Spleen (tissue), 13 donors: ENCODE measurements at places on chromosomes 5 and 9. TPM values are rescaled to one million over a fixed set of nuclear protein-coding genes. Genes with fewer than 3 reads are reported as not detected.

The LRRC19 gene
- total RNA-seq: not detected

DNA sequence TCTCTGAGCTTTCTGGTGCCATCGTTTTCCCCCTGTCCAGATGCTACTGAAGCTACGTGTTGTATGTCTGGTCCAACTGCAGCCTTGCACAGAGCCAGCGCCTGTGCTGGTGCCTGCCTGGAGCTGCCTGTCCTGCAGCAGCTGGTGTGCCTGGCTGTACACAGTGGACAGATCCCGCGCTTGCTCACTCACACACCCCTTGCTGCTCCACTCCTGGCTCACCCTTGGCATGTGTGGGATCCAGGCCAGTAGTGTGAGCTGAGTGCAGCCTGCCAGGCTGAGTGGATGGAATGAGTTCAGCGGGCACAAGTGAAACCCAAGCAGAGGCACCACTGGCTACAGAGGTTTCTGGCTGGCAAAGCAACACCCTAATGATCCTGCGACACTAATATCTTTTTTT is 40.4 kb downstream of the FER start:
- no peak for DNase-seq
- H3K27ac ChIP-seq: no peak overlapping the region
- no peak overlapping the region for H3K4me3 ChIP-seq

GRCh38 chr9:99678566-99678965 is 143.1 kb upstream of the NR4A3 start:
- no peak for DNase-seq
- H3K4me1 ChIP-seq: no peaks in the 10 kb centered on the region
- H3K27ac ChIP-seq: no peak overlapping the region
- H3K27me3 ChIP-seq: no peaks in the 10 kb centered on the region
- H3K36me3 ChIP-seq: no peaks in the 10 kb centered on the region
- no peak overlapping the region for H3K4me3 ChIP-seq

The FCHSD1 gene
- 47.4 TPM for total RNA-seq

- H3K4me1 ChIP-seq: no peaks in the 10 kb centered on the region
- H3K27ac ChIP-seq: no peak overlapping the region
- H3K27me3 ChIP-seq: no peaks in the 10 kb centered on the region
- H3K4me3 ChIP-seq: no peak overlapping the region
Observed at GRCh38 chr5:59525957-59526356, 367.6 kb downstream of the PDE4D start.

DNA sequence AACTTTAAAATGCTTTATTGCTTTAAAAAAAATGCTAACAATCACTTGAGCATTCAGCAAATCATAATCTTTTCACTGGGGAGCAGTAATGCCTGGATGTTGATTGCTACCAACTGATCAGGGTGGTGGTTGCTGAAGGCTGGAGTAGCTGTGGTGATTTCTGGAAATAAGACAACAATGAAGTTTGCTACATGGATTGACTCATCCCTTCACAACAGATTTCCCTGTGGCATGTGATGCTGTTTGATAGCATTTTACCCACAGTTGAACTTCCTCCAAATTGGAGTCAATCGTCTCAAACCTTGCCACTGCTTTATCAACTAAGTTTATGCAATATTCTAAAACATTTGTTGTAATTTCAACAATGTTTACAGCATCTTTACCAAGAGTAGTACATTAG is 83.3 kb downstream of the MLLT3 start:
- H3K4me3 ChIP-seq: no peak overlapping the region
- no peak for DNase-seq
- no peak overlapping the region for H3K27ac ChIP-seq
- H3K27me3 ChIP-seq: no peaks in the 10 kb centered on the region
- H3K4me1 ChIP-seq: no peaks in the 10 kb centered on the region

DNA sequence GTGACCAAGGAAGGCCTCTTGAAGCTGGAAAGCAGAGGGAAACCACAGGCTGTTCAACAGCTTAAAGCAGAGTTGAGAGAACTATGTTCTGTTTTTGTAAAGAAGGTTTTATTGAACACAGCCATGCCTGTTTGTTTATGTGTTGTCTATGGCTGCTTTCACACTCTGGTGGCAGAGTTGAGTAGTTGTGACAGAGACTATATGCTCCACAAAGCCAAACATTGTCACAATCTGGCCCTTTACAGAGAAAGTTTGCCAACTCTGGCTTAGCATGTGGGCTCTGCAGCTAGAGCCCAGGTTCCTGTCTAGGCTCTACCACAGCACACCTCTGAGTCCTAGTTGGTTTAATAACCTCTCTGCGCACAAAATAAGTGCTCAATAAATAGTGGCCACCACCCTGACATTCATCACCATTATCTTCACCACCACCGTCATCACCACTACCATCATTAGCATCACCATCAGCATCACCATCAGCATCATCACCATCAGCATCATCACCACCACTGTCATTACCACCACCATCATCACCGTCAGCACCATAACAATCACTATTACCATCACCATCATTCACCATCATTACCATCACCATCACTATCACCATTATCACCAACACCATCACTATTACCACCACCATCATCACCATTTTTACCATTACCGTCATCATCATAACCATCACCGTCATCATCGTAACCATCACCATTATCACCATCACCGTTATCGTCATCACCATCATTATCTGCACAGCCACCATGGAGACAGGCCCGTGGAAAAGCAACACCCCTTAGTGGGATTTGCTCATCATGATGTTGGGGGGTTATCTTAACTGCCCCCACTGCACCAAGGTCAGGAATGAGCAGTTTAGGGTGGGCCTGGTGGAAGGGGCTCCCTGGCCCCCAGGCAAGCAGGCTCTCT is 18.3 kb downstream of the AKNA start:
- H3K4me3 ChIP-seq: no peak overlapping the region
- peaks cover 100% of the 10 kb centered on the region for H3K4me1 ChIP-seq
- peaks cover 49% of the 10 kb centered on the region for H3K36me3 ChIP-seq
- H3K27me3 ChIP-seq: no peaks in the 10 kb centered on the region

DNA sequence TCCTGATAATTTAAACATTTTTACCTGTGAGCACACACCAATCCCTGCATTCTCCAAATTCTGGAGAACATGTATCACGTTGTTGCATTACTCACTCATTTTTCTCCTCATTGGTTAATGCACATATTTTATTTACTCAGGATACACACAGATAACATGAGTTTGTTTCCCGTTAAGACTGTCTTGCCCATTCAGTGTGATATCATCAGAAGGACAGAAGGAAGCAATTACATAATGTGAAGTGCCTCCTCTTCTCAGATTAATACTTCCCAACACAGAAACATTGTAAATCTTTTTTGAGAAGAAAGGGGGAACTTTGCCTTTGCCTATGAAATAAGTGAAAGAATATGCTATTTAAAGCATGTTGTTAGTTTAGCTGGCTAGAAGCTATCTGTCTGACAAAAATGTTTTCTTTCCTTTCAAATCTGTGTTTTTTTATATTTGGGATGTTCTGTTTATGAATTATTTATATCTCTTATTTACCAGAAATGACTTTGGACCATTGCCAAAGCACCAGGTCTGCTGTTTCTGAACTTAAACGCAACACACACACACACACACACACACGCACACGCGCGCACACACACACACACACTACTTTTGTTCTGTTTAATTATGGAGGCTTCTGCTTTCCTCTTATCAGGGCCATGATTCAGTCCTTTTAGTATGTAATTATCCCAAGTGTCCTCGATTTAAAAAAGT is 186.5 kb downstream of the CHSY3 start:
- no peaks in the 10 kb centered on the region for H3K27me3 ChIP-seq
- no peaks in the 10 kb centered on the region for H3K4me1 ChIP-seq
- no peak overlapping the region for H3K27ac ChIP-seq
- no peaks in the 10 kb centered on the region for H3K36me3 ChIP-seq
- no peak overlapping the region for H3K4me3 ChIP-seq

GRCh38 chr5:142680605-142681259 is 5.2 kb downstream of the FGF1 start:
- no peak overlapping the region for H3K4me3 ChIP-seq
- H3K36me3 ChIP-seq: no peaks in the 10 kb centered on the region
- H3K27ac ChIP-seq: no peak overlapping the region
- peaks cover 12% of the 10 kb centered on the region for H3K4me1 ChIP-seq

The TOR4A gene
- total RNA-seq: 39.9 TPM

The FCN2 gene
- total RNA-seq: 1.8 TPM
